ENCODE measurements at places on chromosomes 1 and 21. TPM values are rescaled to one million over a fixed set of nuclear protein-coding genes. Genes with fewer than 3 reads are reported as not detected.

- no peak overlapping the region for H3K27ac ChIP-seq
- H3K4me1 ChIP-seq: peaks cover 5% of the 10 kb centered on the region
- H3K4me3 ChIP-seq: no peak overlapping the region
- no peak for DNase-seq
- no peaks in the 10 kb centered on the region for H3K36me3 ChIP-seq
Observed at GRCh38 chr1:107804134-107804533, 160.8 kb downstream of the VAV3 start.

DNA sequence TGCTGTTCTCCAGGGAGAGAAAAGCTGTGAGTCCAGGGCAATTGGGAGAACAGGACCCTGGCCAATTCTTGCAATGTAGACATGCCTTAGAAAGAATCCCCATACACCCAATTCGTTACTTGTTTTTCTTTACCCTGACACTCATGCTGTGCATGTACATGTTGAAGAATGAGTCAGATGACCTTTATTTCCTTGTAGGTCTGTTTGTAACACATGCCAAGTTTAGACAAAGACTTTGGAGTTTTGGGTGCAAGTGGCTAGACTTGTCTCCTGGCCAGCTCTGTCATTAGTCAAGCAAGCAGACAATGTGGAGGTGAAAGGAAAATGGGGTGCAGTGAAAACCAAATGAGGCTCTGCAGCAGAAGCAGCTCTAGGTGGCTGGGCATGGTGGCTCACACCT is 38.1 kb downstream of the GNPAT start:
- no peak for DNase-seq
- no peak overlapping the region for H3K27ac ChIP-seq
- H3K4me3 ChIP-seq: no peak overlapping the region
- no peaks in the 10 kb centered on the region for H3K27me3 ChIP-seq
- no peaks in the 10 kb centered on the region for H3K4me1 ChIP-seq

DNA sequence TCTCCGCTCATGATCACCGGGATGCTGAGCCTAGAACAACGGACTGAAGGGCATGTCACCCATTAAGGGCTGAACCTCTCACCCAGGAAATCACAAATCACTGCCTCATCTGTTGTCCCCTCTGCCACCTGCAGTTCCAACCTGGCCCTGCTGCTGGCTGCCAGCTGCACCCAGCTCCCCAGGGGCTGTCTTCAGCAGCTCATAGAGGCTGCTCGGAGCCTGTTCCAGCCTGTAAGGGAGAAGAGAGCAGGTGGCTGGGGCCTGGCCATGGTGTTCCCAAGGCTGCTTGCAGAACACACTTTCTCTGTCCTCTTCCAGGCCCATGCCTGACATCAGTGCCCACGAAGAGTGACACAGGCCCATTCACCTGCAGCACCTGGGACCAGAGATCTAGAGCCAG is 44.5 kb upstream of the DISP3 start:
- H3K4me1 ChIP-seq: peaks cover 4% of the 10 kb centered on the region
- H3K27ac ChIP-seq: no peak overlapping the region
- H3K36me3 ChIP-seq: no peaks in the 10 kb centered on the region
- no peak overlapping the region for H3K4me3 ChIP-seq
- no peak for DNase-seq

GRCh38 chr1:199101139-199101538 is 462.3 kb downstream of the PTPRC start:
- no peak overlapping the region for H3K4me3 ChIP-seq
- H3K27ac ChIP-seq: no peak overlapping the region
- H3K4me1 ChIP-seq: no peaks in the 10 kb centered on the region
- no peaks in the 10 kb centered on the region for H3K36me3 ChIP-seq
- DNase-seq: no peak

DNA sequence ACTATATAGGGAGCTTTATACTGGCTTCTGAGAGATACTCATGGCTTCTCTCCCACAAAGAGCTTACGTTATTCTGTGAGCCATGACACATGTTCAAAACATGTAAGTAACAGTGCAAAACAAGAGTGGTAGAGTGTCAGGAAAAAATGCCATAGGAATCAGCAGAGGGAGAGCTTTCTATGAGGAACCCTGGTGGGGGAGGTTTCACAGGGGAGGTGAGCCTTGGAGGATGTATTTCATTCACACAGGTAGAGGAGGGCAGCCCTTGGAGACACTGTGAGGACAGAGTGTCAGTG is 72.7 kb upstream of the LYST start:
- no peak overlapping the region for H3K27ac ChIP-seq
- peaks cover 5% of the 10 kb centered on the region for H3K4me1 ChIP-seq
- DNase-seq: no peak
- peaks cover 4% of the 10 kb centered on the region for H3K27me3 ChIP-seq

DNA sequence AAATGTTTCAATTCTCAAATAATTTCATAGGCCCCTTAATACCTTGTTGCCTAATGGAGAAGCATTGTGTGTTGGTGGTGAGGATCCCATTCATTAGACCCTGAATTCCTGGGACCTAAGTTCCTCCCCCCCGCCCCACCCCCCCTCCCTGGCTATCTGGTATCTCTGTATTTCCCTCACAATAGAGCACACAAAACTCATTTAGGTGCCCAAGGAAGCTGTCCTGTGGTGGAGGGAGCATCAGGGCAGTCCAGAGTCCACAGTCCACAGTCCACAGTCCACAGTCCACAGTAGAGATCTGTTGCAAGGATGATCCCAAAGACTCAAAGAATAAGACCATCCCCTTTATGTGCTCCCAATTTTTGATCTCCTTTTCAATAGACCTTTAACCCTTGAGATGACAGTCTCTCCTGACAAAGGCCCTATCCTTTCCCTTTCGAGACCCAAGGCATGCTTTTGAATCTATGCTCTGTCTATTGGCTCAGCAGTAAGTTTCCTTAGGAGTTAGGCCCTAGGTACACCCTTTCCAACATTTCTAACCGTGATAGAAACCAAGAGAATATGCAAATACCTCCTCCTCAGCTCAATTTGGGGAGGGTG is 123.9 kb downstream of the ZBTB18 start:
- peaks cover 9% of the 10 kb centered on the region for H3K4me1 ChIP-seq
- no peak overlapping the region for H3K4me3 ChIP-seq
- H3K27me3 ChIP-seq: peaks cover 6% of the 10 kb centered on the region
- H3K36me3 ChIP-seq: no peaks in the 10 kb centered on the region

MX2 gene
- total RNA-seq: 2.0 TPM

DNA sequence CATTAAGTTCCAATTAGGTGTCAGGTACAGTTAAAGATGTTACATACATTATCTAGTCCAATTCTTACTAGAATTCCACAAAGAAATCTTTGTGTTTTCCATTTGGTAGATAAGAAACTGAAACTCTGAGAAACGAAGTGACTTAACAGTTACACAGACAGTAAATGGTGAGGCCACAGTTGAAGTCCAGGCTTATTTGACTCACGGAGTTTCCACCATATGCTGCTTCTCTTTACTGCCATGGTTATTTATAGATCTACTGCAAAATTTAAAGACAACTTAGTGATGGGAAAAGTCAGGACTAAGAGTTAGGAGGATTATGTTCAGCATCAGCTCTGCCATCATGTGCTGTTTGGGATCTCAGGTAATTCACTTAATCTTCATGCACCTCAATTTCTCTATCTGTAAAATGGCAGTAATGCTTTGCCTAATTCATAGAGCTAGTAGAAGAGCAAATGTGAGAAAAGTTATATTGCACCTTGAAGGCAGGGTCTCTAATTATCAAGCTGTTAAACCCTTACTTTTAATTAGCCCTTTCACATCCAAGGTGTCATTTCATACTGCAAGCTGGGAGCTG is 26.2 kb upstream of the SAMSN1 start:
- no peak overlapping the region for H3K4me3 ChIP-seq
- DNase-seq: no peak
- no peak overlapping the region for H3K27ac ChIP-seq

- no peak for DNase-seq
- peak overlapping the region; percentile 88 for H3K4me3 ChIP-seq
- H3K27me3 ChIP-seq: peaks cover 50% of the 10 kb centered on the region
- H3K36me3 ChIP-seq: no peaks in the 10 kb centered on the region
- no peak overlapping the region for H3K27ac ChIP-seq
- H3K4me1 ChIP-seq: peaks cover 19% of the 10 kb centered on the region
Observed at GRCh38 chr1:25620211-25620610, 3.6 kb downstream of the MAN1C1 start.

DNA sequence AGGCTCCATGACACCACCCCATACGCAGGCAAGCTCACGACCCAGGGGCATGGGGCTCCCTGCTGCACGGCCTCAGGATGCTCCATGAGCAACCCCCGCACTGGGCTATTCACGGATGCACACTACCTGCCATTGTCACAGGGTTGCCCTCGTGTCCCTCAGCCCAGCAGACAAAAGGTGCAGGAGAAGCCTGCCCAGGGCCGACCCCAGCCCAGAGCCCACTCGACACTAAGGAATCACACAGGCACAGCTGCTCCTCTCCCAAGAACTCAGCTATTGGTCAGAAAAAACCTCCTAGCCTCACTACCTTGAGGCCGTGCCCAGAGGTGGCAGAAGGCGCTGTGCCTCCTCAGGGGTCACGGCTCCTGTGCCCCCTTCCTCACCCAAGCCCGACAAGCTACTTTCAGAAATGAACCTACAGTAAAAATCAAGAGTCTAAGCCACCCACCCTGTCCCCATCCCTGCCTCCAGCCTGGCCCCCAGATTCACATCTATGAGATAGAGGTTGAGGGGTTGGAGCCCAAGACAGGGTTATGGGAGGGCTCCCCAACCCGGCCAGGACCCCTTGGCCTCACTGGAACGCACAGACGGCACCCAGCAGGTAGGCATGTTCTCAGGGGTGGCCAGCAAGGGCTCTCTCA is 6.4 kb upstream of the SPATC1L start:
- H3K4me3 ChIP-seq: no peak overlapping the region
- H3K4me1 ChIP-seq: peaks cover 17% of the 10 kb centered on the region
- peaks cover 5% of the 10 kb centered on the region for H3K36me3 ChIP-seq
- no peak overlapping the region for H3K27ac ChIP-seq
- DNase-seq: no peak
- H3K27me3 ChIP-seq: no peaks in the 10 kb centered on the region

DNA sequence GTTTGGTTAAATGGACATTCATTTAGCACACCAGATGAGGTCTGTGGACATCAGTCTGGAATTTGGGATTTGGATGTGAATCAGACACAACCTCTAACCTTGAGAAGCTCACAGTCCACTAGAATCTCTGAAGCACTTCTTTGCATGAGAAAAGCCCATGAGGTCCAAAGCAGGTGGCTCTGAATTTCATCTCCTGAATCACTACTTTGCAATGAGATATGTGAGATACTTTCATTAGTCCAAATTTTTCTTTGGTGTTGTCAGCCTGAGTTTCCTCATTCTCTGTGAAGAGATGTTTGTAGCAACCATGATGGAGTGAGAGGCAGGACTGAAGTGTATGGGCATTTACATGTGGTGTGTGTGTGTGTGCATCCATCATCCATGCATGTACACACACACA is 16.5 kb upstream of the LCE2D start:
- H3K27me3 ChIP-seq: no peaks in the 10 kb centered on the region
- H3K4me3 ChIP-seq: no peak overlapping the region
- no peaks in the 10 kb centered on the region for H3K36me3 ChIP-seq
- H3K27ac ChIP-seq: no peak overlapping the region
- DNase-seq: no peak

DNA sequence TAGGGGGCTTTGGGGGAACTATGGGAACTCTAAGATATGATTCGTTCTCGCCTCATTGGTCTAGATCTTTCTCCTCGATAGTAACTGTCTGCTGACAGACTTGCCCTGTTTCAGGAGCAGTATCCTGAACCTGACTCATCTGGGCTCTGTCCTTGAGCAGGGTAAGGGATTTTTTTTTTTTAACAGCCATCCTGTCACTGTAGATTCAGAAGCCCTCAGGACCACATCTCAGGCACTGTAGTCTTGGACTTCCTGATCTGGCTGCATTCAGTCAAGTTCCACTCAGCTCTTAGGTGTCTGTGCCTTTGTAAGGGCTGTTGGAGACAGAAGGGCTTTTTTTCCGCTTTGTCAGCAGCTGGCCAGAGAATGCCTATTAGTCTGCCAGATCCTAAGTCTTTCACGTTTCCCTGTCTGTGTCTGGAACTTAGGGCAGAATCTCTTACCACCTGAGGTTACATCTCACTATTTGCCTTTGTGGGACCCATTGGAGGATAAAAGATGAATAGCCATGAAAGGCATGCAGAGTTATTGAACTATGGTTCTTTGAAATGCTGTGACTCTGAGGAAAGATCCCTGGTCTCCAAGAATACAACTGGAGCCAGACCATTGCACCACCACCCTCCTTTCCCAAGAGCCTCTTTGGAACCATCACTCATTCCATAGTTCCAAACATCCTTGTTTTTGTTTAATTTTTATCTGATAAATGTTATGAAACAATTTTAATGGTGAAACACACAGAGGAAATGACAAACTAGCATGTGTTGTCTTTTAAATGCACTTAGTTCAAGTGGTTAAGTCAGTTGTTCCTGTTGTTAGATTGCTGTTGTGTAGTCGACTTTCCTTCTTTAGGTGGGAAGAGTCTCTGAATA is 49.7 kb upstream of the MACF1 start:
- no peak for DNase-seq
- peak overlapping the region; percentile 53 for H3K27ac ChIP-seq
- no peaks in the 10 kb centered on the region for H3K27me3 ChIP-seq
- no peak overlapping the region for H3K4me3 ChIP-seq

UBL4B gene
- total RNA-seq: not detected

DNA sequence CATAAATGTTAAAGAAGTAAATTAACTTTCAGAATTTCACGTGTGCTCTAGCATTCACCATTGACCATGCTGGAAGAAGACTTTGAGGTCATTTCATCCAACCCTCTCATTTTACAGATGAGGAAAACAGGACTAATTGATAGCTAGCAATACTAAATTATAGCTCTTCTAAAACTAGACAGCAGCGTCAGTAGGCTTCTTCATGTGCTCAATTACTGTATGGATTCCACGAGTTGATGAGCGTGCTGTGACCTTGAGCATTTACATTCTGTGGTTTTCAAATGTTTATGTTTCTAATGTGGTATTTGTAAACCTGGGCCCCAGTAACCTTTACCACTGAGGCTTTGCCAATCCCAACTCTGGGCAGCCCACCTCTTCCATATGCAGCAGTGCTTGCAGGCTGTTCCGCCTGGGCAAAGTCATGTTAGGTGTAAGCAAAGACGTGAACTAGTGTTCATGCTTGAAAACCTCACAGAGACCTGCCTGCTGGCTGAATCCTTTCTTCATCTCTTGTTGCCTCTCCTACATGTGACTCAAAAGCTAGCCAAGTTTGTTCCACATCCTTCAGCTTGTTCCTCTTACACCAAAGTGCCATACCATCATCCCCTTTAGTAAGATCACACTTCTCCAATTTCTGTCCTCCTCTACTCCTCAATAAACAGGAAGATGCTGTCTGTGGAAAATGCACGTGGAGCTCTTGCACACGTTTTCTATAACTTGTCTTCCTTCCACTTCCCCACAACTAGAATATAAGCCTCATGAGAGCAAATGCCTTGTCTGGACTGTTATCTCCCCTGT is 17.2 kb downstream of the KCNJ15 start:
- no peaks in the 10 kb centered on the region for H3K36me3 ChIP-seq
- peaks cover 10% of the 10 kb centered on the region for H3K27me3 ChIP-seq
- DNase-seq: no peak
- H3K4me1 ChIP-seq: peaks cover 17% of the 10 kb centered on the region
- H3K4me3 ChIP-seq: no peak overlapping the region

DNA sequence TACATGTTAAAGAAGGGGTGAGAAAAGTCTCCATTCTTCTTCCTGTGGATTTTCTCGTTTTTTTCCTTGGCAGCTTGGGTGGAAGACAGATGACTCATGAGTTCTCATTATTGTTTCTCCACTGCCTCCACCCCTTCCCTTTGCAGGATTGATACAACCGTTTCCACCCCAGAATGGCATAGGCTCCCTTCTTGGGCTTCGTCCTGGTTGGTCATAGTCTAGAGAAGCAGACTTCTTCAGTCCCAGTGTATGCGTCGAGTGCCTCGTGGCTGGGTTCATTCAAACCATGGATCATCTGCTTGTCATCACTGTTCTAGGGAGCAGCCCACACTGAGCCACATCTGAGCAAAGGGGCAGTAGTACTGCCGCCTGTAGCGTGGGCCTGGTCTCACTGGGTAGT is 13.7 kb downstream of the PTGFRN start:
- no peaks in the 10 kb centered on the region for H3K27me3 ChIP-seq
- no peak overlapping the region for H3K27ac ChIP-seq
- no peak for DNase-seq

Measured in type B pancreatic cell (in vitro differentiated cells).